MCF 10A (cell line): ENCODE measurements at places on chromosomes 1 and 21.

DNA sequence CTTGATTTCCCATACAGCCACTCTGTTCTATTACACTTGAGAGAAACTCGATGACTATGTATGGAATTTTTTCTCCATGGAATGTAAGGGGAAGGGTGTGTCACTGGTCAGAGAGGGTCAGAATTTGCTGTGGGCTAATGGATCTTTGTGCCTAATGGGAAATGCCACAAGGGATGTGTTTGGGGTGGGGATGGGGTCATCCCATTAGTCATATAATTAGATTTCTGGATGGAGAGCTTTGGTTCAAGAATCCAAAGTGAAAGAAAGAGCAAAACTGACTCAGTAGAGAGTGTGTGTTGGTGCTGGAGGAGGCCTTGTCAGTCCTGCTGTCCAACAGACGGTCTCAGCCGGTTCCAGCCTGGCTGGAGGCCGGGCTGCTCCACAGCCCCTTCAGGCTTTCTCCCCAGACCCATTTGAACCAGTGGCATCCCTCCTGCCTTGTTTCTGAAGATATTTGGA lies 86.4 kb downstream of the LAMC2 start:
- peaks cover 50% of the 10 kb centered on the region for H3K4me1 ChIP-seq
- H3K4me3 ChIP-seq = no peak overlapping the region
- peak; percentile 63 for DNase-seq
- no peaks in the 10 kb centered on the region for H3K36me3 ChIP-seq

DNA sequence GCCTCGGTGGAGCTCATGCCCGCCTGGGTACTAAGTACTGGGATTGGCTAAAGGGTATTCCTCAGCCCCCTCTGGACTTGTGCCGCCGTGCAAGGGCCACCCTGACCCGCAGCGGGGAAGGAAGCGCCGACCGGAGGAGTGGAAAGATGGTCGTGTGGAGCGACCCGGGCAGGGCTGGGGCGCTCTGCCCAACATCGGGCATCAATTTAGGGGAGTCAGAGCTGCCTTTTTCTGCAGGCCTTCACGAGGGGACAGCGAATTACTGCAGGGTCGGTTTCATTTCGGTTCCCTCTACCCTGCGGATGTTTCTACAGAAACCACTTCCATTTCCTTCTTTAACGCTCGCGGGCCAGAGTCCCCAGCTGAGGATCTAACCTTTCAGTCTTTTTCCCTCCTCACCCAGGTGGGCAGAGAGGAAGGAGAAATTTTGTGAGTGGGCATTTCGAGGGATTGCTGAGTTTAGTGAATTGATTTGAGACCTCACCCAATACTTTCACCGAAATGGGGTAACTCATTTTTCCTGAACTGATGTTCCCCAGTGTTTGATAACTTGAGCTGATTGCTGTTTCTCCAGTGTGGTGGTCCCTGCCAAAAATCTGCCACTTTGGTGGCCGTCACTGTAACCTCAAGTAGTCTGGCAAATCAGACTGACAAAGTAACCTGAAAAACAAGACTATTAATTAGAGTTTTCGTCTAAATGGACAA lies 1.1 kb downstream of the TOR1AIP1 start:
- H3K4me3 ChIP-seq = peak overlapping the region; percentile 93
- H3K27me3 ChIP-seq = no peaks in the 10 kb centered on the region
- peak overlapping the region; percentile 100 for H3K27ac ChIP-seq
- no peak for DNase-seq
- peaks cover 42% of the 10 kb centered on the region for H3K4me1 ChIP-seq
- peaks cover 34% of the 10 kb centered on the region for H3K36me3 ChIP-seq

GRCh38 chr21:37139154-37139553 lies 66.1 kb downstream of the TTC3 start:
- H3K27ac ChIP-seq = no peak overlapping the region
- no peak for DNase-seq
- H3K36me3 ChIP-seq = peaks cover 57% of the 10 kb centered on the region
- no peaks in the 10 kb centered on the region for H3K4me1 ChIP-seq
- no peak overlapping the region for H3K4me3 ChIP-seq

- no peak overlapping the region for H3K4me3 ChIP-seq
- no peak for DNase-seq
- H3K4me1 ChIP-seq = no peaks in the 10 kb centered on the region
- H3K27ac ChIP-seq = no peak overlapping the region
- H3K27me3 ChIP-seq = no peaks in the 10 kb centered on the region
Measured at GRCh38 chr1:36881068-36881405, 153.3 kb downstream of the GRIK3 start.

- no peak overlapping the region for H3K4me3 ChIP-seq
- H3K4me1 ChIP-seq = peaks cover 15% of the 10 kb centered on the region
- no peak overlapping the region for H3K27ac ChIP-seq
- DNase-seq = no peak
- H3K36me3 ChIP-seq = no peaks in the 10 kb centered on the region
Measured at GRCh38 chr21:29102791-29103257, 27.6 kb upstream of the MAP3K7CL start.

DNA sequence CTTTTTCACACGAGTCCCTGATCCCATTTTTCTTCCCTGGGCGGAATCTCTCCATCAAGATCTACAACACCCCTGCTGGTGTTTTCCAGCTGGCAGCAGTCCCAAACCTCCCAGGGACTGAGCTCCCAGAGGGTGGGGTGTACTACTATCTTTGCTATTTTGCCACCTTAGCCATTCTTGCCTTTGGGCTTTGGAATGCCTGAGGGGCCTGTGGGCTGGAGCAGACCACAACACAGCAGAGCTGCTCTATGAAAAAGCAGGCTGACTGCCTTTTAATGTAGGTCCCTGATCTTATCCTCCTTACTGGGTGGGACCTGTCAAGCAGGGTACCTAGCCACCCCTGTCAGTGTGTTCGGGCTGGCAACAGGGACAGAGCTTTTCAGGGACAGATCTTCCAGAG lies 91.9 kb downstream of the KCNT2 start:
- H3K4me3 ChIP-seq = no peak overlapping the region
- H3K4me1 ChIP-seq = peaks cover 7% of the 10 kb centered on the region
- no peaks in the 10 kb centered on the region for H3K27me3 ChIP-seq
- no peak for DNase-seq

DNA sequence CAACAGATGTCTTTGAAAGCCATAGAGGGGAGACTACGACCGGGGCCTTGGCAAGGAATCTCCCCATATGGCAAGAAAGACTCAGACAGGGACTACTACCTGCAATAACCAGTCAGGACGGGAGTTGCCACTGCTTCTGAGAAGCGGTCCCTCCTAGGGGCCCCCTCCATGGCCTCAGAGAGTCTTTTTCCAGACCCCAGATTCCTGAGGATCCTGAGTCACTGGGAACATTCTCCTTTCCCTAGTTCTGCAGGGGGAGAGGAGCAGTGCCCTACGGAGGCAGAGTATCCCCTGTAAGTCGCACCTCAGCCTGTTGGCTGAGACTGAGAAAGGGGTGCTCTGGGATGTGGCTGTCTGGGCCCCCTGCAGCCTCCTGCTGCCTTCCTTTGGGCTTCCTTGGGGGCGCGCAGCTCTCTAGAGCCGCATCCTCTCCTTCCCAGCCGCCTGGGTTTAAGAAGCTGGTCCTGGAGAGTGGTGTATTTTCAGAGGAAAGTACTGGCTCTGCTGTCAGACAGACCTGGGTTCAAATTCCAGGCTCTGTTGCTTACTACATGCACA lies 7.8 kb downstream of the GLIS1 start:
- no peak overlapping the region for H3K27ac ChIP-seq
- H3K4me1 ChIP-seq = peaks cover 28% of the 10 kb centered on the region
- no peak overlapping the region for H3K4me3 ChIP-seq
- no peak for DNase-seq
- H3K27me3 ChIP-seq = no peaks in the 10 kb centered on the region

GRCh38 chr1:165899461-165899941 lies 72.1 kb downstream of the UCK2 start:
- H3K36me3 ChIP-seq = peaks cover 67% of the 10 kb centered on the region
- peak overlapping the region; percentile 60 for H3K27ac ChIP-seq
- H3K4me1 ChIP-seq = peaks cover 68% of the 10 kb centered on the region
- no peak for DNase-seq

- peaks cover 5% of the 10 kb centered on the region for H3K4me1 ChIP-seq
- no peak overlapping the region for H3K27ac ChIP-seq
- H3K27me3 ChIP-seq = no peaks in the 10 kb centered on the region
- DNase-seq = no peak
Measured at GRCh38 chr1:43280692-43281091, 4.7 kb downstream of the C1orf210 start.

- no peaks in the 10 kb centered on the region for H3K27me3 ChIP-seq
- no peak for DNase-seq
- H3K4me1 ChIP-seq = peaks cover 9% of the 10 kb centered on the region
- no peak overlapping the region for H3K27ac ChIP-seq
Measured at GRCh38 chr1:13549521-13549920, 34.1 kb upstream of the PDPN start.
